ENCODE measurements at places on chromosomes 11 and 22.

GRCh38 chr11:117881217-117881616 is 4.8 kb upstream of the FXYD6 start:
- no peak for DNase-seq

DNA sequence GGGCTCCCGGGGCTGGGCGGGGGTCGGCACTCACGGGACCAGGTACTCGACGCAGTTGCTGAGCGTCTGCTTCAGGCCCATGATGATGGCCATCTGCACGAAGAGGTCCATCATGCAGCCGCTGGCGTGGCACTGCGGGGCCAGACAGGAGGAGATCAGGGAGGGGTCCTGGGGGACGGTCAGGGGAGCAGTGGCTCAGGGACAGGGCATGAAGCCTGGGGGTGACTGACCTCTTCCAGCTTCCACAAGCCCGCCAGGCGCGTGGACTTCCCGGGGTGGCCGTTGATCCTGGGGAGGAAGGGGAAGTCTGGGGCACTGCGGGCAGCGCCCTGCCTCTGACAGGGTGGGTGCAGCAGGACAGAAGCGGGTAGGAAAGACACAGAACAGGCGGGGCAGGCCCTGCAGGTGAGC is 6.1 kb upstream of the SIGIRR start:
- no peak for DNase-seq

DNA sequence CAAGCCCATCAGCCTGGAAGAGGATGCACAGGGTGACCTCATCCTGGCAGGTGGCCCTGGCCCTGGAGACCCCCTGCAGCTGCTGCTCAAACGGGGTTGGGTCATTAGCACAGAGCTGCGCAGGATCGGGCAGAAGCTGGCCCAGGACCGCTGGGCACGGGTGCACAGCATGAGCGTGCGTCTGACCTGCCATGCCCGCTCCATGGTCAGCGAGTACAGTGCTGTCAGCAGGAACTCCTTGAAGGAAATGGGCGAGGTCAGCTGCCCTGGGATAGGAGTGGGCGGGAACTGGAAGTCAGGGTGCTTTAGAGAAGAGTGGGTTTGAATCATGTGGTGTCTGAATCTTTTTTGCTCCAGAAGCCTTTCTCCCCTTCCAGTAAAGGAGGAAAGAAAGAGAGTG is 61.1 kb downstream of the INSC start:
- DNase-seq: no peak

DNA sequence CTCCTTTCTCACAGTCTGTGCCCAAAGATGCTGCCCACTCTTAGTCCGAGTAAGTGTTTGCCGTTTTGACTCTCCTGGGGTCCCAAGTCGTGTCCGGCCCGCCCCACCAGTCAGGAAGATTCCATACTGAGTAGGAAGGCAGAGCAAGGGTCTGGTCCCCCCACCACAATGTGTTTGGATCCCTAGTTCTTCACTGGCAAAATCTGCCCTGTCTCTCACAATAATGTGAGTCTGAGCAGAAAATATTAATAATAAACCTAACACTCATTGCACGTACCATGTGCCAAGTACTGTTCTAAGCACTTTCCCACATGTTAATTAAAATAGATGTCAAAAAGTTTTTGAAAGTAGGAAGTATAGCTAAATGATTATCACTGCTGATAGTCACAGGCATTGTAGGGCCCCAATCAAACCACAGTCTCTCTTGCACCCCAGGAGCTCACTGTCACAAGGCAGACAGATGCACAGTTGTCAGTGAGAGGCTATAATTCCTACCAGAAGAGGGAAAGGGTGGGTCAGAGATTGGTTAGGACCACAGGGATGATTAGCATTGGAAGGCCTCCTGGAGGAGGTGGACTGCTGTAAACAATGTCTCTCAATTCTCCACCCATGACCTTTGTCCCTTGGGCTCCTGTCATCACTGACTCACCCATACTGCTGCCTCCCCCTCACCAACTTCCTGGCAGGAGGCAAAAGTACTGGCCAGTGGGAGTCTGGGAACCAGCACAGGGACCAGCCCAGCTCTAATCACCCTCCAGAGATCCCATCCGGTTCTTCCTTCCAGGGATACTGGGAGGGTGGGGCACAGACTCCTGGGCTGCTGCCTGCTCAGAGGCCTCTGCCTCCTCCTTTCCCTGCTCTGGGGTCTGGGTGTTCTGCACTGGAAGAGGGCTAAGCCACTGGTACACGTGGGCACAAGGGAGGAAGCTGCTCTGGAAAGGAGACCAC is 1.0 kb upstream of the POLD4 start:
- peak; percentile 32 for DNase-seq

- DNase-seq: peak; percentile 58
Observed at GRCh38 chr22:39859903-39860588, 33.5 kb downstream of the ENTHD1 start.

DNA sequence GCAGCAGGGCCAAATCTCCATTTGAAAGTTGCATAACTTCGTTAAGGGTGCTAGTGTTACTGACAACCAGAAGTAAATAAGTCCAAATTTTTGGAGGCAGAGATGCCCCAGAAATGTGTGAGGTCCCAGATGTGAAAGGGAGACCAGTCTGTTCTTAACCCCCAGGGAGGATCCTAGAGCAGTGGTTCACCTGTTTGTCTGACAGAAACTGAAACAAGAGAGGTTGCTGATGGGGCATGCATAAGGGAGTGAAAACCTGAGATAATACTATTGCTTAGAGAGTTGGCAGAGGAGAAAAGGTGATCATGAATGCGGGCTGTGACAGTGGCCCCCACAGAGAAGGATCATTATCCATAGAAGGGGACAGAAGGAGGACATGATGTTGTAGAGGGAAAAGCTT is 3.8 kb downstream of the CBLIF start:
- DNase-seq: no peak

GRCh38 chr11:45768486-45768885 is 36.5 kb upstream of the SLC35C1 start:
- no peak for DNase-seq

DNA sequence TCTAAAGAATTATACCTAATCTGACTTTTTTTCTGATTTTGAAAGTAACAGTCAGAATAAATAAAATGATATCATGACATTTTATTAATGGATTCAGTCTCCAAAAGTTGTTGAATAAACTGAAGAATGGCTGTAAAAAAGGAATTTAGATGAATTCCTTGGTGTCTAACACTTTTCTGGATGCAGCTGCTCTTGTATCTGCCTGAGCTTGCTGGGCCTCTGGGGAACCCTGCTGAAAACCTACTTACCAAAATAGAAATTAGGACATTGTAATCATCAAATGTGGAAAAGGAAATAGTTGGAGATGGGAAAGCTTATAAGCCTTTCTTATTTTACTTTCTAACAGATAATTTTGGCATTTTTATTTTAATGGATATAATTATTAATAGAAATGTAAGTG is 315.7 kb upstream of the ANO5 start:
- no peak for DNase-seq

- DNase-seq: no peak
Observed at GRCh38 chr22:43845981-43846380, 16.3 kb downstream of the SULT4A1 start.

DNA sequence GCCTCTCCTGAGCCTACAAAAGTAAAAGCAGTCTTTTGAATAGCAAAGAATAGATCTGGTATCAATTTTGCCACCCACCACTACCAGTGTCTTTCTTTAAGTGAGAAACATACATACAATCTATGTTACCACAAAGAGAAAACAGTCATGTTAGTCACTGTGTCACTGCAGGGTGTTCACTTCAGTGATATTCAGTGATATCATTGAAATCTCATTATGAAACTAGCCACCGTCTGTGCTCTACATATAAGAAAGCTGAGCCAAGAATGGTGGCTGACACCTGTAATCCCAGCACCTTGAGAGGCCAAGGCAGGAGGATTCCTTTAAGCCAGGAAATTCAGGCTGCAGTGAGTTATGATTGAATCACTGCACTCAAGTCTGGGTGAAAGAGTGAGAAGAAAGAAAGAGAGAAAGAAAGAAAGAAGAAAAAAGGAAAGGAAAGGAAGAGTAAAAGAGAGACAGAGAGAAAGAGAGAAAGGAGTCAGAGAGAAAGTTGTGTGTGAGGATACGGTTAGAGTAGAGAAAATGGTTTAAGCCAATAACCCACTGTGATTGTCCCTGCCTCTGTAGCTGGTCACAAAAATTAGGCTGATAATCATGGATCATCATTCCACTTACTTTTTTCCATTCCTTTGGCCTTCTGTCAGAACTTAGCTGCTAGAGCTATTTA is 847.1 kb downstream of the FAM181B start:
- DNase-seq: no peak

GRCh38 chr11:70860888-70861287 is 391.5 kb downstream of the SHANK2 start:
- DNase-seq: no peak

GRCh38 chr11:10329935-10330334 is 25.1 kb downstream of the ADM start:
- DNase-seq: no peak

DNA sequence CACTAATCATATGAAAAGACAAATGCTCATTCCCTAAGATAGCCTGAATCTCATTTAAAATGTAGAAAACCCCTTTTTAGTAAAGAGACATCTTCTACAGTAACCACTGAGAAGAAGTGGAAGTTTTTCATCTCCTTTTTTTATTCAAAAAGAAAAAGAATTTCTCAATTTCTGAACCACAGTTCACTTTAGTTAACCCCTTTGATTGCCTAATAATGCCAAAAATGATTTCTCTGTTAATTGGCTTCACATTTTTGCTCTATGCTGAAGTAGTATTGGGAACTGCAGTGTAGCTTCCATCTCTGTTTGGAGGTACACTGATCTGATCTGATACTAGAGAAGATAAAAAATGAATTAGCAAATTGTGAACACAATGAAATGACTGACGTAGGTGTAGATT is 58.3 kb downstream of the CD44 start:
- no peak for DNase-seq

- DNase-seq: no peak
Observed at GRCh38 chr11:57903441-57904123, 120.1 kb upstream of the OR9Q1 start.

GRCh38 chr11:103272876-103273275 is 163.7 kb downstream of the DYNC2H1 start:
- no peak for DNase-seq

Measured in GM10248 (cell line).